Retina (tissue), 1 donor: ENCODE measurements at places on chromosomes 6 and 20.
A peak's percentile ranks its signal among the peaks of the same experiment; 100 is the strongest.

DNA sequence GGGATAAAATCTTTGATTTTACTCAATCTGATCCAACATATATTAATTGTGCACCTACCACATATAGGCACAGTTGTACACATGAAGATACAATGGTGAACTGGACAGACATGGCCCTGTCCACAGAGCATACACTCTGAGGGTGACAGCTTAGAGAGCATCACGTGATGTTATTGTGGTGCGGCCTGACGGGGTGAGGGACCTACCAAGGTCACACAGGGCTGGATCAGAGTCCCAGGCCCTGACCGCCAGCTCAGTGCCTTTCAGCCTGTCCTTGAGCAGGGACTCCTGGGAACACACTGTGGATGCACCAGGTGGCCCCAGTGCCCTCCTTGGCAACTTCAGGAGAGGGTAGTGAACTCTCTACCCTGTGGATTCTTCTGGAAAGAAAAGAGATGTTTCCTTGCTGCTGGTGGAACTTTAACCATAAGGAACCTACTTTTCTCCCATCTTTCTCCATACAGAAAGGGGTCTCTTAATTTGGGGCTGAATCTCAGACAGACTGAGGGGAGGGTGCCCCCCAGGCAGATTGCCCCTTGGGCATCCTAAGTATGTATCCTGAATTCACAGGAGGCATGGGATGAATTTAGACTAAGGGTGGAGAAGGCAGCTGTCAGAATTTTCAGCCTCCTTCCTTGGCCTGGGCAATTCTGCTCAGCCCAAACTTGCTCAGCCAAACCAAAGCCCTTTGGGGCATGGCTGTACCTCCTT, 26.5 kb downstream of the PCK1 start:
- no peak for DNase-seq

- no peak for DNase-seq
Observed at GRCh38 chr20:7723284-7723683, 217.0 kb downstream of the HAO1 start.

DNA sequence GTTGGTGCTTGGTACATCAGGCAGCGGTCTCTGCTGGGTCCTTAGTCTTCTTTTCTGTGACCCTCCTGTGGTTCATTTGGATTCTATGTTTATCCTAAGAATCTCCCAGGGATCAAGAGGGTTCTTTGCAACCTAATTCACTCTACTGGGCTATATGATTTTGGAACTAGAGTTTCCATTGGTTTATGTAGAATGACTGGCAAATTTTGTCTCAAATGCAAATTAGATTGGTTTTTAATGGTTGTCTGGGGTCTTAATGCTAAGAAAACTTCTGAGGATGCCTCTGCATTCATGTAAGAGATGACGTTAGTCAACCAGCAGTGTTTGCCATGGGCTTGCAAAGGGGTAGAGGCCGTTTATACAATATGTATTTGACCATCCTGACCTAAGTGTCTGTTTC, 129.8 kb upstream of the ZFP64 start:
- no peak for DNase-seq

- DNase-seq = no peak
Observed at GRCh38 chr6:74870403-74870802, 335.4 kb downstream of the COL12A1 start.

DNA sequence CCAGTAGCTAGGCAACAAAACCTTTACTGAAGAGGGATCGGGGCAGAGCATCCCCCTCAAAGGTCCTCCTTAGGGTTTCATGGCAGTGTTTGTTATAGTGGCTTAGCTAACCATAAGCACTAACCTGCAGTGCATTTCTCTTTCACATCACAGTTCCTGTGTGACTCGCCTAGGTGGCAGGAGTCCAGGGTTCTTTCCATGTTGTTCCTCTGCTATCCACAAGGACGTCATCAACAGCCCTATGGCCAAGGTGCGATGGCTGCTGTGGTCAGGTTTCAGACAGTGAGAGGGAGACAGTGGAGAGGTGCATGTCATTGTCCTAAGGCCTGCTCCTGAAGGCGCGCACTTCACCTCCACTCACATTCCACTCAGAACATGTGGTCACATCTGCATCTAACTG, 38.8 kb upstream of the FOXA2 start:
- no peak for DNase-seq

DNA sequence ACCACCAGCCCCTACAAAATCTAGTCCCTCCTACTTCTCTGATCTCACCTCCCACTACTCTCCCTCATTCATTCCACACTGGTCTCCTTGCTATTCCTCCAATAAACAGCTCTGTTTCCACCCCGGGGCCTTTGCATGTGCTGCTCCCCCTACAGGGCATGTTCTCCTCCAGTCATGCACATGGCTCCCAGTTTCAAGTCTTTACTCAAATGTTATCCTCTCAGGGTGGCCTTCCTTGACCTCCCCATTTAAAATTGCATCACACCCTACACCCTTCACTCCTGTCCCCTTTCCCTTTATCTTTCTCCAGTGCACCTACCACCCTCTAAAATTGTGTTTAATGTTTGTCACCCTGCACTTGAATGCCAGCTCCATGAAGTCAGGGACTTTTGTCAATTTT, 174.5 kb downstream of the MRPL14 start:
- DNase-seq = no peak

GRCh38 chr6:157323966-157324300, 614 bp upstream of the TMEM242 start:
- no peak for DNase-seq

DNA sequence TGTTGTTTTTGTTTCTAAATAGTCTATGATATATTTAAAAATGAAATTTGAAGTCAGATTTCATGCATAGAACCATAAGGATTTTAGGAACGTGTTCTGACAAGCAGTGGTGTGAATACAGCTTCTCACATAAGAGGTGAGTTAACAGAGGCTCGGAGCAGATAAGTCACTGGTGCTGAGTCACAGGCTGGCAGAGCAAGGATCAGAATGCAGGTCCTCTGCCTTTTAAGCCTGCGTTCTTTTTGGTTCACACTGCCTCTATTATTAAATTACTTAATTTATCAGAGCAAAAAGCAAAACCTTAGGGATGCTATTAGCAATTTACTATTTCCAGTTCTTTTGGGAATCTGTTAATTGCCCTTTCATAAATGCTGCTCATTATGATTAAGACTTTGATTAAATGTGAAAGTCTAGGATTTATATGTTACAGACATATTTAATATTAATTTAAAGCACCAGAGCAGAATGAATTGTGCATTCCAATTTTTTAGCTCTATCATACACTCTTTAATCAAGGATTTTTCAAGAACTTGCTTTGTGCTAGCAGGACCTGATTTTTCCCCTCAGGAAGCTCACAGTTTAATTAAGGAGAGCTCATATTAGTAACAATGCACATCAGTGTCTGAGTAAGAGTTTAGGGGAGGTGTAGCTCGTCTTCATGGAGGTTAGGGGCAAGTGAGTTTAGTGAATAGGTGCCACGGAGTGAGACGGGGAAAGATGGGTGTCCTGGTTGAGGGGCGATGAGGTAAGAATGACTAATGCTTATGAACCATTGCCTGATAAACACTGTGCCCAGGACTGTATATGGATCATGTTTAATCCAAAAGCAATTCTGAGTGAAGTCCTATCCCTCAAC, 212.7 kb upstream of the AGPAT4 start:
- DNase-seq = no peak

DNA sequence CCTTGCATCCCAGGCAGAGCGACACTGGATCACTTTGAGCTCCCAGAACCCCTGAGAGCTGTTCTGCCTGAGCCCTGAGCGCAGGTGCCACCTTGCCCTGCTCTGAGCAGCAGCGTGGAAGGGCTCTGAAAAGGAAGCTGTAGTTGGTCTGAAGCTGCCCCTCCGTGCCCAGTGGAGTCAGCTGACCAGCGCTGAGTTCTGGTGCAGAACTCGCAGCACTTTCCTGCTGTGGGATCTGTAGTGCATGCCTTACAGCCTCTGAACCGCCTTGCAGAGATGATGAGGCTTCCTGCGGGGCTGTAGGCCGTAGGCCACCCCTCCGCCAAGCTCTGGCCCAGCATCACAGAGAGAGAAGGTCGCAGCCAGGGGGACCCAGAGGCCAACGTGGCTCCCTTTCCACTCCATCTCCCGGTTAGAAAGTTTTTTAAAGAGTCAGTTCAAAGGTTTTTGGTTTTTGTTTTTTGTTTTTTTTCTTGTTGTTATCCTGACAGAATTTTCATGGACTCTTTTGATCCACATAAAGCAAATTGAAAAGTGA, 158.3 kb upstream of the CST7 start:
- DNase-seq = no peak

DNA sequence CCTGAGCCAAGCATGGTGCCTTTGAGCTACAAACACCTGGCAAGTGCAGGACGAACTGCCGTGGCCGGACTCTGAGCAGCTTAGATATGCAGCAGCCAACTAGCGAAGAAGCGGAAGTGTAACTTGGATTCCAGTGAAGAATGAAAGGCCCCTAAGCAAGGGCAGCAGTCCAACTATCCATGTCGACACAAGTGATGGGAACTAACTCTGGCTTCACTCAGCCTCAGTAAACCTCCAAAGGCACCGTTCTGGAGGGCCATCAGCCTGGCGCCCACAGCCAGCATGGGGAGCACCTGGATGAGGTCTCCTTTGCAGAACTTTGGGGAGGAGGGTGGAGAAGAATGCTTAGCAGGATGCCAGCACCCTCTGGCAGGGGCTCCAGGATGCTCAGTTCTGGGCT, 78.4 kb upstream of the MLN start:
- DNase-seq = no peak

DNA sequence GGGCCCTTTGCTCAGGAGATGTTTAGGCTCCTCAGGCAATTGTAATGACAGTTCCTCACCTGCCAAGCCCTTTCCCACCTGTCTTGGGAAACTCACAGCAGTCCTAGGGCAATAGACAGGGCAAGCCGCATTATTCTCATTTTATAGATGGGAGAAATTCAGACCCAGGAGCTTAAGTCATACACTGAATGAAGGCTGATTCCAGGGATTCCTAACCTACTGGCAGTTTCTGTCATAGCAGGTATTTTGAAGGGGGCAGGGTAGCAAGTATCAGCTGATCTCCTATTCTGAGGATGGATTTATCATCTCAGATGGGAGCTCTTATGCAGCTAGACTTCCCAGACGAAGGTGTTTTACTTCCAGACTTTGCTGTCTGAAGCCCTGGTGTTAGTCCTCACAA, 61.4 kb upstream of the MYL9 start:
- no peak for DNase-seq

GRCh38 chr6:142669471-142670351, 275.3 kb downstream of the HIVEP2 start:
- no peak for DNase-seq

- DNase-seq = no peak
Observed at GRCh38 chr6:56096541-56096940, 150.8 kb downstream of the COL21A1 start.

DNA sequence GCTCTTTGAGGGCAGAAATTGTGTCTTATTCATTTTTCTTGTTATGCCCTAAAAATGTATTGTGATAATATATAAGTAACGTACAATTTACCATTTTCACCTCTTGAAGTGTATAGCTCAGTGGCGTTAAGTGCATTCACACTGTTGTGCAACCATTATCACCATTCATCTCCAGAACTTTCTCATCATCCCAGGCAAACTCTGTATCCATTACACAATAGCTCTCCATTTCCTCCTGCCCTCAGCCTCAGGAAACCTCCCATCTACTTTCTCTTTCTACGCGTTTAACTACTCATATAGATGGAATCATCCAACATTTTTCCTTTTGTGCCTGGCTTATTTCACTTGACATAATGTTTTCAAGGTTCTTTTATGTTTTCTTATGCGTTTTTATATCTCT, 184.6 kb downstream of the ESR1 start:
- no peak for DNase-seq

GRCh38 chr6:11232770-11233626, 530 bp upstream of the NEDD9 start:
- peak; percentile 82 for DNase-seq

DNA sequence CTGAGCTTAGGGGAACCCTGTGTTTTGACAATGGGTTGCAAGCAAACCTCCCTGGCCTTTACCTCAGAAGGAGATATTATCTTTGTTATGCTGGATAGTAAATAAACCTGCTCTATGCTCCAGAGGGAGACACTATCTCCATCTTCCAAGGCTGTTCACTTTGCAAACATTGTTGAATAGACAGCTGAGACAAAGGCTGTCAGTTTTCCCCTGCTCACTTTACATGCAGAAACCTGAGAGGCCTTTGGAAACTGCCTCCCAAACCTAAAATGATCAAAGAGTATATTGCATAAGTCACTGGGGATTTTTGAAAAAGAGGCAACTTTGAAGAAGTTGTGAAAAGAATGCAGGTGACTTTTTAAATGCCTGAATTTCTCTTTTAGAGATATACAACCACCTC, 61.6 kb downstream of the MRAP2 start:
- no peak for DNase-seq

GRCh38 chr20:60255415-60255814, 297.2 kb downstream of the CDH26 start:
- peak; percentile 44 for DNase-seq

DNA sequence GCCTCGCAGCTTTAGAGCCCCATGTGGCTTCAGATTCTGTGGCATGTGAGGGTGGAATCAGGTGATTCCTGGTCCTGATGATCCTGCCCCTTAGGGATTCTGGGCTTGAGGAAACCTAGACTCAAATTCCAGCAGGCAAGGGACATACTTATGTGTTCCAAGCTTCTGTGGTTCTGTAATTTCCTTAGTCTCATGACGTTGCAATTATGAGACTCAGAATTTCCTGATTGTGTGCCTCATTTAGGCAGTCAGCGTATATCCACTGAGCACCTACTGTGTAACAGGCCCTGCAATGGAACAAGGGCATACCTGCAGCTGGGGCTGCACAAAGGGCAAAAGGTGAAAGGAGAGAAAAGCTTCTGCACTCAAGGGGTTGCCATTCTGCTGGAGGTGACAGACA, 11.6 kb upstream of the BPIFB4 start:
- DNase-seq = no peak

DNA sequence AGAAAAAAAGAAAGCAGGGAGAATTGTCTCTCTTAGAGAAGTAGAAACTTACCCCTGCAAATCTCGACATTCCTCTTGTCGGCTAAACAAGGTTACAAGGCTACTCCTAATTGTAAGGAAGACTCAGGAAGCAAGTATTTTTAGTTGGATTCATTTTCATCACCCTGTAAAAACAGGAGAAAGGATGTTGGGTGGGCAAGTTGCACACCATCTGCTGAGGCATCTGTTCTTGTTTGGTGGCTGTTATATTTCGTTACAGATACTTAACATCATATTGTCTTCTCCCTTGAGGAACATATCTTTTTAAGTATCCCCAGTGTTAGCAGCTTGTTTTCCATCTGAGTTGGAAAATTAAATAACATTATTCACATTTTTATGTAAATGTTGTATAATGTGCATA, 187.5 kb downstream of the PLCB4 start:
- DNase-seq = no peak

GRCh38 chr20:53631909-53632662, 38.4 kb upstream of the ZNF217 start:
- DNase-seq = no peak
